NCI-H2029 (cell line): ENCODE measurements at places on chromosomes 1 and 21.
A peak's percentile ranks its signal among the peaks of the same experiment; 100 is the strongest.

DNA sequence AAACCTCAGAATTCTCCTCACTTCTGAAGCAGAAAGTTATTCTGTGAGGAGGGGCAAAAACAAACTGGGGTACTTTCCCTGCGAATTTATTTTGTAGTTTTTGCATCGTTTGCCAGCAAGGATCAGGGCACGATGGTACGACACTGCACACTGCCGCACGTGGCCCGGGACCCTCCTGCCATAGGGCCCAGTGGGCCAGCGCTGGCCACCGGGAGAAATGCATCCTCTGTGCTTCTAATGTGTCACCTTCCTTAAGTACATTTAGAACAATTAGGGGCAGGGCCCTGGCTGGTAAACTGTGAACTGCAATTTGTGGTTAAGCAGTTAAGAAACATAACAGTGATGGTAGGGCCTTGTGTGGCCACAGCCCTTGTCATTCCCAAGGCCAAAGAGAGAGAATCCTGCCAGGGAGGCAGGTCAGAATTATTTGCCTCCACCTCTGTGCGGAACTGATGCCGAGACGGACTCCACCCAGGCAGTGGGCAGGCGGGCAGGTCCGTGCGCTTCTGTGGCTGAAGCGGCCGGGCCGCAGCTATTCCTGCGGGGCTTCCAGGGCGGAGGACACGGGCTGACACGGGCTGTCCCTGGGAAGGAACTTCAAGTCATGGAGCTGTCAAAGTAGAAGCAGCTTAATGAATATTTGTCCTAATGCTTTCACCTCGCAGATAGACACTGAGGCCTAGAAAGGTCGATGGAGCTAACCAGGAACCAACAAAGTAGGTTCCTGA is 12.5 kb downstream of the GPR137B start:
- DNase-seq = no peak

- DNase-seq = no peak
Measured at GRCh38 chr1:31831397-31832378, 15.9 kb upstream of the SPOCD1 start.

GRCh38 chr1:28646040-28646439 is 2.4 kb upstream of the RNU11 start:
- no peak for DNase-seq

GRCh38 chr1:77370583-77371306 is 88.9 kb downstream of the AK5 start:
- no peak for DNase-seq

DNA sequence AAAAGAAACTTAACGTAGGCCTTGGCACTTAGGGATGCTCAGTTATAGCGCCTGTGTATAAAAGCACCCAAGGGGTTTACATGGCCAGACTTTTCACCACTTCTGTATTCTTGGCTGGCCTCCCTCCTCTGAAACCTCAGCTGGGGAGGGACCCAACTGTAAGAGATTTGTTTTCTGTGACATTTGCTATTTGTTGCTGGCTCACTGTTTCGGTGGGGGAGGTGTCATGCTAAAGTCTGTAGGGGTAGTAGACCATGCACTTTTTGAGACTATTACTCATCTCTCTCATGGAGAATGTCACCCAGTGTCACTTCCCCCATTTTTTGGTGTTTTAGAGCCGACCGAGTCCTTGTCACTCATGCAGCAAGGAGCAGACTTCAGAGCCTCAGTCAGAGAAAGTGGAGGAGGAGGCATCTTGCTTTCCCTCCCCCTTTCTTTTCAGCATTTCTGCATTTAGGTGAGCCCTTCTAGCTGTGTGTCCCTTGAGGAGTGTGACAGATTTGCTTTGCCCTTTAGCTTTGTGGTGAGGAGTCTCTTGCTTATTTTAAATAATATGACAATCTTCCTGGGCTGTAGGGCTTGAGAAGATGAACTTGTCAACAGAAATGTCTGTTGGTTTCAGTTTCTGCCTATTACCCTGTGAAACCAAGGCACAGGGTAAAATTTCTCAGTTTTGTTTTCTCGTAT is 160.1 kb downstream of the FASLG start:
- no peak for DNase-seq

DNA sequence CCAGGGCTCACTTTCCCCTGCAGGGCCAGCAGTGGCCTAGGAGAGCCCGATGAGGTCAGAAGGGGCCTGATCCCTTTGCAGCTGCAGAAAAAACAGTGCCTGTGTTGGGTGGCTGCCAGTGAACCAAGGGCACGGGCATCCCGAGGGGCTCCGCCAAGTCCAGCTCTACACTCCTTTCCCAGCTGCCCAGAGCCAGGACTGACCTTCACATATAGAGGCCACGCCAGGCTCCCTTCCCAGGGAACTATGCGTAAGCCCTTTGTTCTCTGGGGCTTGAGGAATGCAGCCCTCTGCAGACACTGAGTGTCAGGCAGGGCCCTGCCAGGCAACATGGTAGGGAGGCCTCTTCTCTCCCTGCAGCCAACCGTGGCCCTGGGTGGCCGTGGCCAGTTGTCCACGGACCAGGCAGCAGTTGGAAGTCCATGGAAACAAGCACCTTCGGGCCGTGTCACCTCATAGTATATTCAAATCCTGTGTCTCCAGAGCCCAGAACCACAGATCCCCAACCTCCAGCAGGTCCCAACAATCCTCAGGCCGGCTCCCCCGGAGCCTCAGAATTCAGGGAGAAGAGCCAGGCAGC is 194.0 kb downstream of the NPHP4 start:
- DNase-seq = no peak

DNA sequence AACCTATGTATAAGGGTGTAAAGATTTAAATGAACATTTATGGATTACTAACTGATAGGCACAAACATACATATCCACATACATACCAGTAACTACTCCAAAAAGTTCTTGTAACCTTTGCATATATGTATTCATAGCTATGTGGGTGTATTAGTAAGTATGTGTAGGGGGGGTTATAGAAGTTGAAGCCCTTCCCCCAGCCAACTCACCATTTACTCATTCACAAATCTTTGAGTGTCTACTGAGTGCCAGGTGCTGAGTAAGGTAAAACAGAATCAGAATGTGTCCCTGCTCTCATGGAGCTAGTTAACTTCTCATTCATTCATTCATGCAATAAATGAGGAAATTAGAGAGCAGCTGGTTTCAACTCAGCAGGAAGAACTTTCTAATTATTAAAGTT is 1.3 kb downstream of the C1orf146 start:
- no peak for DNase-seq

- no peak for DNase-seq
Measured at GRCh38 chr1:191977874-191978506, 180.3 kb upstream of the RGS18 start.

- DNase-seq = no peak
Measured at GRCh38 chr1:213180833-213181232, 129.8 kb downstream of the RPS6KC1 start.

- DNase-seq = peak; percentile 33
Measured at GRCh38 chr21:15064576-15065391, at the start of gene NRIP1. Gene NRIP1 (minus strand): TSS chr21:15065000. CDS start chr21:14968192, 96,808 bp downstream.

- DNase-seq = no peak
Measured at GRCh38 chr1:166283190-166283589, 116.4 kb upstream of the FAM78B start.

- no peak for DNase-seq
Measured at GRCh38 chr1:60894741-60895140, 187.6 kb upstream of the NFIA start.

DNA sequence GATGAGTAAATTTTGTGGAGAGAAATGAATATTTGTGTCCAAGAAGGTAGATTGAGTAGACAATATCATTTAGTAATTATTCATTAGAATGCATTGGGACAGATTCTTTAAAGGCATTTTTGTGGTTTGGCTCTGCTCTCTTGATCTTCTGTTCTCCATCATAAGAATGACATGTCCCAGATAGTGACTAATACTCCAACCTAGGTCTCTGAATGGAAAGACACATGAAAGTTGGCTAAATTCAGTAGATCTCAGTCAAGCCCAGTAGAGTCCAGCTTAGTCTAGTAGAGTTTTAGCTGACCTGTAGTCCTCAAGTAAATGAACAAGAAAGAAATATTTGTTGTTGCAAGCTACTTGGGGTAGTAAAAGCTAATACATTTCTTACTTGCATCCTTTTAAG is 61.8 kb upstream of the DNAH14 start:
- DNase-seq = no peak

DNA sequence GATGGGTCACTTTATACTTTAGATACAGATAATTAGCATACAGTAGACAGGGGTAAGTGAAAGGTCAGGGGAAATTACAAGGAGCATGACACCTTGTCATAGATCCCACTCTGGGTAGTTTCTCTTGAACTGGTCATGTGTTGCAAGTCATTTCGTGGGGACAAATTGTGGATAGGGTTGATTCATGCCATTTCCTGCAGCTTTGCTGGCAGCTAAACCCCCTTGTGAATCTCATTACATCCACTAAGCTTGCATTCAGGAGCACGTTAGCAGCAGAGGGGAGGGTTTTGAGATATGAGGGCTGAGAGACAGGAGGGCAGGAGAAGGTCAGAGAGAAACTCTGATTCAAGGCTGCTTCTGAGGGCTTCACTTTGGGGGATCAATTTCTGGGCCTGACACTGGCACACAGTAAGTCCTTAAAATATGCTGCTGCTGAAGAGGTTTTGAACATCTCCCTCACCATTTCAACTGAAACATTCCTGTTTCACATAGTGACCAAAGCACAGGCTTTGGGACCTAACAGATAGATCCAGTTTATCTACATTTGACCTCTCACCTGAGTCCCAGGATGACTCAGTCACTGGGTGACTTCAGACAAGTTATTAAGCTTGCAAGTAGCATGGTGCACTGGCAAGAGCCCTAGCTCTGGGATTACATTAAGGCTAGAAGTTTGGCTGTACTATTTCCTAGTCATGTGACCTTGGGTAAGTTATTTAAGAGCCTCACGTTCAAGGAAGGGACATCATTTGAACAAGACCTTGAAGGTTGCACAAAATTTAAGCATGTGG is 206.0 kb upstream of the USP24 start:
- DNase-seq = no peak

DNA sequence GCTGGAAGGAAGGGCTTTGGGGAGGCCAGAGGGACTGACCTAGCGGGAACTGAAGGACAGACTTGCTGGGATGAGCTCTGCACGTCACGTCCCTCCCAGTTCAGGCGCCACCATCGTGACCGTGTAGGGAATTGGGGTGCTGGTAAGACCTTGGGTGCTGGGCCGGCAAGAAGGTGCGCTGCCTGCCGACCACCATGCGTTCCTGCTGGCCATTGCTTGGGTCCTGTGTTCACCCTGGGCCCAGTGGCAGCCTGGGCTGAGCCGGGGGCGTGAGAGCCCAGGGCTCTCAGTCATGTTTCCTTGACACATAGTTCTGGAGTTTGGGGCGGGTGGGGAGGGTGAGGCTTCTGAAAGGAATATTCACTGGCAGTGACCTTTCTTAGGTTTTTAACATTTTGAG is 176.0 kb downstream of the CAMTA1 start:
- no peak for DNase-seq

- DNase-seq = no peak
Measured at GRCh38 chr1:237197470-237198425, 155.8 kb downstream of the RYR2 start.

- peak; percentile 49 for DNase-seq
Measured at GRCh38 chr1:156889802-156890580, 3.5 kb upstream of the PEAR1 start.

GRCh38 chr21:38599381-38599975 is 101.2 kb upstream of the ERG start:
- DNase-seq = no peak

DNA sequence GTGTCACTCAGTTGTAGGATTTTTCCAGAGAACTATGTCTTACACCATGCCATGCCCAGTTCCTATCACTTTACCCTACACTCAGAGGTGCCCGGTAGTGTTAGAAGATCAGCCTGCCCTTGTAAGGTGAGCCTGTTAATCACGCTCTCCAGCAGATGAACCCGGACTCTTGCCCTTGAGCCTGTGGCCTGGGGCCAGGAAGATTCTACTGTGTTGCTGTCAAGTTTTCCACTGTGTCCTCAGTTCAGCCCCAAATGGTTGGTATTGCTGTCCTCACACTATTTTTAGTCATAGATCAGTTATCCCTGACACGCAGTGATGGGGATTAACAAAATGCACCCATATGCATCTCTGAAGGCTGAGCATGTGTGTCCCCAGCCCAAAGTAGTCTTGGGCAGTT is 105.0 kb upstream of the SPAG17 start:
- DNase-seq = no peak

DNA sequence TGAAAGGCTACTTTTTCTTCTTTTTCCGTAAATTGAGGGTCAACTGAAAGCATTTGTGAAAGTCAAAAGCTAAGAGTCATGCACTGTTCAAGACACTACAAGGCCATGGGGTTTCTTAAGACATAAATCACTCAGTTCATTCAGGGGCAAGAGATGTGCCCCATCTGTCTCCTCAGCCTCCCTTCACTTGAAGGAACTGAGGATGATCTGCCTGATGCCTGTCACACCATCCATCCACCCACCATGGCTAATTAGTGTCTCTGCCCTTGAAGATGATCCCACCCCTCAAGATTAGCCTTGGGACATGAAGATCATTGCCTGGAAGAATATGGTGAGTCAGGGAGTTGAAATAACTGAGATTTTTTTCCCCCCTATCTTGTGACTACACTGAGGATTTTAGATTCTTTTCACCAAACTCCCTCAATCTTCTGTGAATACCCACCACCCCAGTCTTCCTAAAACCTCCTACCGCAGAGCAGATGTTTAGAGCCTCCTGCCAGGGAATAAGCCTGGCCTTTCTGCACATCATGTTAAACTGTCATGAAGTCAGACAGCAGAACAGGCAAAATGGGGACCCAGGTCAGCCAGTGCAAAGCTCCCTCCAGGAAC is 88.6 kb upstream of the LMO4 start:
- DNase-seq = no peak

DNA sequence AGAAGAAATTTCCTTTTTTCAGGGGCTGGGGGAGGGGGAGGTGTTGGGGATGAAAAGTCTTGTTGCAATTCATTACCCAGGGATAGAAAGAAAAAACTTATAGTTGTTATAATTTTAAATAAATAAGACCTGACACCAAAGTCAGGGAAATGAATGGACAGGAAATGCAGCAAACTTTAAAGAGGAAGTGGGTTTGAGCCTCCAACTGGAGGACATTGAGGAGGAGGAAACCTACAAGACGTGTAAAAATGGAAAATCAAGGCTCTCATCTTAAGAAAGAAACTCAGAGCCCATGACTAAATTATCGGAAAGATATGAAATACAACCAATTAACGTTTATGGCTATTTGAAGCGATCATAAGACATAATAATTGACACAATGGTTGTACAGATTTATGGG is 54.4 kb downstream of the NIBAN1 start:
- no peak for DNase-seq
